ENCODE measurements at places on chromosomes 13 and 19. TPM values are rescaled to one million over a fixed set of nuclear protein-coding genes. Genes with fewer than 3 reads are reported as not detected.
A peak's percentile ranks its signal among the peaks of the same experiment; 100 is the strongest.

GRCh38 chr13:31236211-31236786 lies 36.5 kb downstream of the B3GLCT start:
- no peak for ATAC-seq

DNA sequence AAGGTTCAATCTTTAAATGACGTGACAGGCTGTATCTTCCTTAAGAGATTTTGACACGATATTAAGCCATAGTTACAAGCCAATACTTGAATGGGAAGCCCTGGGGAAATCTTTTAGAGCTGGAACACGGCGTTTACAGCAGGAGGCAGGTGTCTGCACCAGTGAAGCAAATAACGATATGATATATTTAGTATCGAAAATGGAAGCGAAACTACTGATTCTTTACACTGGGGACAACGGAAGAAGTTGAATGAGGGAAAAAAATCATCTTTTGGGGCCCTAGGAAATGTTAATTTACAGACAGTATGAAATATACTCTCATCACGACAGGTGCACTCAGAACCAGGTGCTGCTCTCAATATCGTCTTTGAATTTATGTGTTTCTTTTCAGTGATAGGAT lies 793.9 kb upstream of the PCDH20 start:
- ATAC-seq: no peak

DNA sequence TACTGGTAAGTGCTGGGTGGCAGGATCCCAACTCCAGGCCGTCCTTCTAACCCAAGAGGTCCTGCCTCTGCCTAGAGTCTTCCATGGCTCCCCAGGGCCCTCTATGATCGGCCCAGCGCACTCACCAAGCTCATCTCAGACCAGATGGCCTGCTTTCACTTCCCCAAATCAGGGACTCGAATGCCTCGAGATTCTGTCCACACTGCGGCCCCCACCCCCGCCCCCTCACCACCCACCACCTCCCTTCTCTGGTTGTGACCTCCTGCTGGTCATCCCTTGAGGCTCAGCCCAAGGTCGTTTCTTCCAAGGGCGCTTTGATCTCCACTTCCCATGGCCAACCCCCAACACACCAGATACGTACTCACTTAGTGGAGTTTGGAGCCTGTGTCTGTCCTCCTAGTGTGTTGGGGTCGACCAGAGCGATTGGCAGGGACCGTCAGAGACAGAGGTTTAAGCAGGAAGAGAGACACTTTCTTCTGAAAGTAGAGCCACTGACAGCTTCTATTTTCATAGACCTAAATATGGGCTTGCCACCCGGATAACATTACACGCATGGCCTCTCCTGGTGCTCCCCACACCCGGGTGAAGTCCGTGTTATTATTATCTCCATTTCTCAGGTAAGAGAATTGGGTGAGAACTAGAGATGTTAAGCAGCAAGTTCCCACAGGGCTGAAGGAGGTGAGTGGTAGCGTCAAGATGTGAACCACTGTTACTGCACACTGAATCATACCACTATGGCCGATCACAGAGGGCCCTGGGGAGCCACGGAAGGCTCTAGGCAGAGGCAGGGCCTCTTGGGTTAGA lies at the start of gene FCER2:
Gene FCER2, minus strand, starts transcription at position 478 of the 804 bp plus-strand sequence. CDS start 2,371 bp downstream, outside the sequence.
- ATAC-seq: no peak

Gene GRK1
- total RNA-seq: 0.13 TPM

- ATAC-seq: no peak
Observed at GRCh38 chr13:63425131-63425530, 2009.5 kb upstream of the PCDH20 start.

DNA sequence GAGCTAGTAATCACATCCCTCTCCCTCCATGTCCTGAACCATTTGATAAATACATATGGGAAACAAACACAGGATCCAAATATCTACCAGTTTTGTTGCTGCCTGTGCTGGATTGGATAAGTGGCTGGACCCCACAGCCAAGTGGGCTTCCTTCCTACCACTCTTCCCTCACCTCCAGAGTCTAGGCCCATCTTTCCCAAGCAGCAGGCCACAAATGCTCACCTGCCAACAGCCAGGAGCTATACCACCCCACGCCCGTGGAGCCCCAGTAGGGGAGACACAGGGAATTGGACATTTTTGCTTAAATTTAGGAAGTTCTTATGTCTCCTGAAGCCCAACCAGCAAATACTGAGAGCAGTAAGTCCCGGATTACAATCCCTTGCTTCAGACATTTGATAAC lies 55.8 kb downstream of the HSPH1 start:
- ATAC-seq: no peak

GRCh38 chr19:35673121-35673804 lies 6.9 kb downstream of the UPK1A start:
- peak; percentile 28 for ATAC-seq
